ENCODE measurements at places on chromosomes 2 and 18.

DNA sequence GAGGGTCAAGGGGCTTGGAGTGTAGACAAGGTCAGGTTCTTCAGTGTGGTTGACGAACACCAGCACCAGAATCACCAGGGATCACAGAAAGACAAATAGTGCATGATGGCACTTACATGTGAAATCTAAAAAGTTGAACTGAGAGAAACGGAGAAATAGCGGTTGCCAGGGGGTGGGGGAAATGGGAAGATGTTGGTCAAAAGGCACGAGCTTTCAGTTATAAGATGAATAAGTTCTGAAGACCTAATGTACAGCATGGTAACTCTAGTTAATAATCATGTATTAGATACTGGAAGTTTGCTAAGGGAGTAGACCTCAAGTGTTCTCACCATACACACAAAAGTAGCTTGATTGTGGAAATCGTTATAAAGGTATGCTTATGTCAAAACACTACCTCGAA lies 43.7 kb upstream of the DARS1 start:
- DNase-seq, result no peak

- DNase-seq, result no peak
Observed at GRCh38 chr2:196073521-196073920, 4.9 kb upstream of the DNAH7 start.

DNA sequence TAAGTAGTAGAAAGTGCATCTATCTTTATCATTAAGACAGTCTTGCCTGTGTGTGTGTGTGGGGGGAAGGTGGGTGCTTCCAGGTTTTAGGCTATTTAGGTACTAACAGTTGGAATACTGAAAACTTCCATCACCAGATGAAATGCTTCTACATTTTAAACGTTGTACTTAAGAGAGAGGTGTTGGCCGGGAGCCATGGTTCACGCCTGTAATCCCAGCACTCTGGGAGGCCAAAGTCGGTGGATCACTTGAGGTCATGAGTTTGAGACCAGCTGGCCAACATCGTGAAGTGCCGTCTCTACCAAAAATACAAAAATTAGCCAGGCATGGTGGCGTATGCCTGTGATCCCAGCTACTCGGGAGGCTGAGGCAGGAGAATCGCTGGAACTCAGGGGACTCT lies 4.0 kb downstream of the NETO1 start:
- no peak for DNase-seq

- no peak for DNase-seq
Observed at GRCh38 chr2:46489423-46490174, 10.2 kb downstream of the TMEM247 start.

DNA sequence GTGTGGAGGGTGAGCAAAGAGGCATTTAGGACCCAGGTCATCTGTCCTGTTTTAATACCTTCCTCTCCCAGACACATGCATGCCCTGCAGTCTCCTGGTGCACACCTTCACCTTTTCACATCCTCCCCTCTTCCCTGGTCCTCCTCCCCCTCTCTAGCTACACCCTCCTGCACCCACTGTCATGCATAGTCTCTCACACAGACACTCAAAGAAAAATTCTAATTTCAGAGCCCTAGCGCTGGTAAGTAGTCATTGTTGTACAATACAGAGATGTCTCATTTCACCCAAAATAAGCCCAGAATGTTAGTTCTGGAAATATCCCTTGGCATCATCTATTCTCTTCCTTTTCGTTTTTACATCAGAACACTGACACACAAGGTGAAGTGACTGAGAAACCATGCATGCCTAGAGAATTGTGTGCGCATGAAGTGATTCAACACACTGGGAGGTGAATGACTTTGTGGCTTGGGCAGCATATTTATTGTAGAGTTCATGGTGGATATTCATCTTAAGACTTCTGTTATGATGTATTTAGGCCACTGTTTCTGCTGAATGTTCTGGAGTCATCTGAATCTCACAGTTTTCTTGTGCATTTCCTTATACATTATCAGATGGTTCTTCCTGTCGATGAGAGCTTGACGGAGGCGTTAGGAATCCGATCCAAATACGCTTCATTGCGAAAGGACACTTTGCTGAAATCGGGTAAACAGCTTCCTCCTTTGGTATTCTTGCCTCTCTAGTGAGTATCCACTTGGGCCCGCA lies 69.9 kb downstream of the COA5 start:
- DNase-seq, result no peak

All from activated CD4-positive, alpha-beta T cell treated with anti-CD3 and anti-CD28 coated beads, Interleukin-2, amount 50 U/mL, for 48 hours (primary cell).